ENCODE measurements at places on chromosomes 5 and 9. TPM values are rescaled to one million over a fixed set of nuclear protein-coding genes. Genes with fewer than 3 reads are reported as not detected.

DNA sequence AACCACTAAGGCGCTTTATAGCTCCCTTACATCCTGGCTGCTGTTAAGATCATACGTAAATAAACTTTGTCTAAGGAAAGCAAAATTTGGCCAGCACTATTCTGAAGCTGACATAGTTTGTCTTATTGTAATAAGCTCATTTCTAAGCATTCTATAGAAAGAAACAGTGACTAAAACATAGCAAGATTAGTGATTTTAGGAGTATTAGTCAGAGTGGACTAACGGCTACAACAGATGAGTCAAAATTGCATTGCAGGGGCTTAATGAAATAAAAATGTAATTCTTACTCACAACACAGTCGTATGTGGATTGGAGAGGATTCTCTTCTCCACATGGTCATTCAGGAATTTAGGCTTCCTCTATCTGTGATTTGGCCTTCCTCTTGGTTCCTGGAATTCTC, 347.6 kb downstream of the GADD45G start:
- H3K27ac ChIP-seq: no peak overlapping the region
- H3K4me1 ChIP-seq: no peaks in the 10 kb centered on the region
- H3K4me3 ChIP-seq: no peak overlapping the region
- H3K27me3 ChIP-seq: no peaks in the 10 kb centered on the region
- H3K36me3 ChIP-seq: no peaks in the 10 kb centered on the region

DNA sequence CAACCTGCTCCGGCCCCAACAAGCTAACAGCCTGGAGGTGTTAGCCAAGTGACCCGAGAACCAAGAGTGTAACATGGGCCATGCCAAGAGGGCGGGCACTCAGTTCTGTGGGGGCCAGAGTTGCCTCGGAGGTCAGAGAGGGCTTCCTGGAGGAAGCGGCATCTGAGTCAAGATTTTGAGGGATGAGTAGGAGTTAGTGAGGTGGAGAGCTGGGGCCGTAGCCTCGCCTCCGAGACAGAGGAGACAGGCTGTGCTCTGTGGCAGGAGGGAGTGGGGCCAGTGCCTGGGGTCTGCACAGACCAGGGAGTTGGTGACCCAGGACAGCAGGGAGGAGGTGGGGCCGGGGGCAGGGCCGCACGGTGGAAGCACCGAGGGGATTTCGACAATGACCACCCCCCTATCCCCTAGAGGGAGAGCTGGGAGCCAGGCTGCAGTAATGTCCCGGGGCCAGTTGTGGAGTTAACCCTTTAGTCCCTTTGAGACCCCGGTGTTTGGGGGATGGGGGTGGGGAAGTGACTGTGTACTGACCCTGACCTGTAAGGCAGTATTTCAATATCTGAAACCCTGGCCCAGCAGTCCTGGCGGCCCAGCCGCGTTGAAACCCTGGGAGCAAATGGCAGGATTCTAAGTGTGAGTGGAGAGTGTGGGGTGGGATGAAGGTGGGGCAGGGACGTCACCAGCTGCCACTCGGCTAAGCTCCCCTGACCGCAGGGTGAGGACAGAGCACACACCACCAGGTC, 148.7 kb upstream of the COL5A1 start:
- no peak overlapping the region for H3K27ac ChIP-seq
- H3K4me3 ChIP-seq: no peak overlapping the region
- no peak for DNase-seq
- H3K4me1 ChIP-seq: peaks cover 13% of the 10 kb centered on the region

DNA sequence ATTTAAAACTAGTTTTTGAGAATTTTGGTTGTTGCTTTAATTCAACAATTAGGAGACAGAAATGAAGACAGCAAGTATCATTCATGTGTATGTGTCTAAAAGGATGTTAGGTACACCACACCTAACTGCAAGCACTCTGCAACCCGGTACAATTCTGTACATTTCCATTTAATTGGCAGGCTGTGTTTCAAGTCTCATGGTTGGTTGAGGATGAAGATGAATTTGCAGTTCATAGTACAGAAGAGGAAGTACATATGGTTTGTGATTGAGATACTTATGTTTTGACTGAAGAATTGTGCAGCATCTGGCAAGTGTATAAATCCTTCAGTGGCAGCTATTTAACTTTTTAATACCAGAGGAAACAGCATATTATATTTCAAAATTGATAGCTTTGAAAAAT, 628.7 kb upstream of the ZNF608 start:
- DNase-seq: no peak
- no peak overlapping the region for H3K27ac ChIP-seq
- no peaks in the 10 kb centered on the region for H3K27me3 ChIP-seq
- no peaks in the 10 kb centered on the region for H3K36me3 ChIP-seq
- H3K4me3 ChIP-seq: no peak overlapping the region

GRCh38 chr5:141783947-141784296, 94.3 kb downstream of the PCDH1 start:
- no peak overlapping the region for H3K27ac ChIP-seq
- DNase-seq: no peak
- no peaks in the 10 kb centered on the region for H3K27me3 ChIP-seq
- no peaks in the 10 kb centered on the region for H3K36me3 ChIP-seq
- H3K4me1 ChIP-seq: peaks cover 3% of the 10 kb centered on the region

Gene TPRN
- total RNA-seq: 14.7 TPM

Gene ISL1
- total RNA-seq: 1.4 TPM

Gene ST8SIA4
- 0.63 TPM for total RNA-seq
